ENCODE measurements at places on chromosomes 2 and 18.

GRCh38 chr2:218375212-218375611, 6.9 kb upstream of the SLC11A1 start:
- DNase-seq = no peak

- peak; percentile 60 for DNase-seq
Measured at GRCh38 chr2:27303093-27304025, 4.9 kb downstream of the UCN start.

DNA sequence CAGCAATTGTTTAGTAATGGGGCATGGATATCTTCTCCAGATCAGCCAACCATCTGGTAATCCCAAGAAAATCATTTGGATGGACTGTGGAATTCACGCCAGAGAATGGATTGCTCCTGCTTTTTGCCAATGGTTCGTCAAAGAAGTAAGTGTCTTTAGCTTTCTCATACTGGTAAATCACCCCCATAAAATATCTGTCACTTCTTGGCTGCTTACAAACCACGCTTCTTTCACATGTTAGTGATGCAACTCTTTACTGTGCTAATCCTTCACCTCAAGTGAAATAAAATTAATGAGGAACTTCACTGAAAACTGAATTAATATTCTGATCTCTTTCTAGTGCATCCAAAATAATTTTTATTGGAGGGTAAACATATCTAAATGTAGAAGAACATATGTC, 18.9 kb downstream of the CPO start:
- DNase-seq = no peak

DNA sequence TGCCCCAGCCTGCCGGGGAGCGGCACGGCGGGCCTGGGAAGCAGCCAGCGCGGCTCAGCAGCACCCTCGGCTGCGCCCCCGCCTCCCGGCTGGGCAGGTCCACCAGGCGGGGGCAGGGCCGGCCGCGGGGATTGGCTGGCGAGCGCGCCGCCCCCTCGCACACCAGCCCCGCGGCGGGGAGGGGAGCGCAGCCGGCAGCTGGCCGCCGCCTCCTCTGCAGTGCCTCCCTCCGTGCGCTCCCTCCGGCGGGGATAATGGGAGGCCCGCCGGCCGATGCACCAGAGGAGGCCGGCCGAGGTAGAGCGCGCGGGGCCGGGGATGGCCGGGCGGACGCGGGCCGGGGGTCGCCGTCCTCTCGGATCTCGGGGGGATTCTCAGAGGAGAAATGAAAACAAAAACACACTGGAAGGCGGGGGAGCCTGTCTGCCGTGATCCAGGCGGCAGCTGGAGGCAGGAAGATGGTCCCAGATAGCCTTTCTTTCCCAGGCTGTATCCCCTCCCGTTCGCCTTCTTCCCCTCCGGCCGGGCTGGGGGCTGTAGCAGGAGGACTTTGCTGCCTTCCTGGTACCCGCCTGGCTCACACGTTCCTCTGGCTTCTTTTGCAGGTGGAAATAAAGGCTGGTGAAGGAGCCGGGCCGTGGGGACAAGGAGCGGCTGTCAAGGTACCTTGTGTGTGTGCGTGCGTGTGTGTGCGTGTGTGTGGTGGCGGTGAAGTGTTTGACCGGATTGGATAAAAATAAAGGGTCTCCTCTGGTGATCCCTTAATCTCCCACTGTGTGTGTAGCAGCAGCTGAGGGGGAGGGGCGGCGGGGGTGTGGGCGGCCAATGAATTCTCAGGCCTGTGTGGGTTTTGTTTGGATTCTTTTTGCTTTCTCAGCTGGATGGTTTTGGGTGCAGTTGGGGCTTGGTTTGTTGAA, 18.1 kb downstream of the TET3 start:
- peak; percentile 88 for DNase-seq

DNA sequence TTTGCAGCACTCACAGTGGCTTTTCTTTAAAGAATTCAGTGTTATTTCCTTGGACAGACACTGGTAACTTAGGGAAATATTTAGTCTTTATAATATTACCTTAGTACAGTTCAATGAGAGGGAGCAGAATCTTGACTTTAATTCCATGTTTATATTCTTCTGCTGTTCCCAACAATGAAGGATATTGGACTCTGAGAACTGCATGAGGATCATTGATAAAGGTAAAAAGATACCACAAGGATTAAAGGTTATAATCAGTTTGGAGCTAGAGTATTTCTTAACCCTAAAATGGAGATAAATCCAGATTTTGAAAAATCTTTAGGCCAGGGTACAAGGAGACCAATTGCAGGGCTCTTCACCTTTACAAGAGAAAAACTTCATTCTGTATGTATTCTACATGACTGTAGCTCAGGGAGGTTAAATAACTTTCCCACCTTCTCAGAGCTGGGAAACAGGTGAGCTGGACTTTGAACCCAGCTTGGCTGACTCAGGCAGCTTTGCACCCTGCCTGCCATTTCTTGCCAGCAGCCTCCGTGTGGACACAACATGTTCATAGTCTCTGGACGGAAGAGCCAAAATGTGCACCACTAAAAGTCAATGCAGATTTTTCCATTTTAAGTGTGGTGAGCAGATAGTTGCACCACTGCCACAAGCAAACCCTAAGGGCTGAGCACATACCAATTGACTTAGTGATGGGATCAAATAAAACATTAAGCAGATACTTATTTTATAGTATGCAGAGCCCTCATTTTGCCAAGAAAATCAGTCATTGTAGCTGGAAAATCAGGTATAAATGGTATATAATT, 26.7 kb downstream of the UPP2 start:
- no peak for DNase-seq

DNA sequence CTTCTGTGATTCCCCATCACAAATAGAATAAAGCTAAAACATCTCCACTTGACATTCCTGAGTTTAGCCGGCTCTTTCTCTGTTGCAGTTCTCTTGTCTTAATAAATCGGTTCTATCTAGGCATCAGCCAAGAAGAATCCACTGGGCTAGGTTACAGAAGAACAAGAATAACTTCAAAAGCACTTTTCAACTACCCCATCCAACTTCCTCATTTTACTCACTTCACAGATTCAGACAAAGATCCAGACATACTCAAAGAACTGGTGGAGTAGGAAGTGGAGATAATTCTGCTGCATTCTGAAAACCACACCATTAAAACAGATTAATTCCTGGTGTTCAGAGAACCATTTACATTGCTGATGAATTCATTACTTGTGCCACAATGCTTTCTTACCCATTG, 9.6 kb upstream of the ALPK2 start:
- DNase-seq = no peak

GRCh38 chr2:74867841-74868658, 34.1 kb downstream of the HK2 start:
- no peak for DNase-seq

DNA sequence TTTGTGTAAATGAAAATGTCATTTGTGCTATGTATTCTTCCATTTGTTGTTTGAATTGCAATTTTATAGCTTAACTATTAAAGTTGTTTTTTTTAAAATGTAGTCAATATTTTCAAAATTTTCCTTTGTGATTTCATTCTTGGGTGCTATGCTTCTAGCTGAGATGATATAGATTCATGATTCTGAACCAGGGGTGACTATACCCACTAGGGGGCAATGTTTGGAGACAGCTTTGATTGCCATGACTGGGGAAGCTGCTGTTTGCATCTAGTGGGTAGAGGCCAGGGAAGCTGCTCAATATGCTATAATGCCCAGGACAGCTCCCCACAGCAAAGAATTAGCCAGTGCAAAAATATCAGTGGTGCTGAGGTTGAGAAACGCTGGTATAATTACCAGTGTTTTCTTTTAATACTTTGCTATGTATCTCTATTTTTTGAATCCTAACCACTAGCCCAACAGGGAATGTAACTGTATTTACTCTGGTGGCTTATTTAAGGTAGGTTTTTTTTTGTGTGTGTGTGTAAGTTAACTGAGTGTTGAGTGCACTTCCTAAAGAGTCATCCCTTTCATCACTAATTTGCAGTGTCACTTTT, 99.7 kb downstream of the MEP1B start:
- DNase-seq = peak; percentile 19

- DNase-seq = no peak
Measured at GRCh38 chr2:213001297-213001910, 150.0 kb downstream of the IKZF2 start.

DNA sequence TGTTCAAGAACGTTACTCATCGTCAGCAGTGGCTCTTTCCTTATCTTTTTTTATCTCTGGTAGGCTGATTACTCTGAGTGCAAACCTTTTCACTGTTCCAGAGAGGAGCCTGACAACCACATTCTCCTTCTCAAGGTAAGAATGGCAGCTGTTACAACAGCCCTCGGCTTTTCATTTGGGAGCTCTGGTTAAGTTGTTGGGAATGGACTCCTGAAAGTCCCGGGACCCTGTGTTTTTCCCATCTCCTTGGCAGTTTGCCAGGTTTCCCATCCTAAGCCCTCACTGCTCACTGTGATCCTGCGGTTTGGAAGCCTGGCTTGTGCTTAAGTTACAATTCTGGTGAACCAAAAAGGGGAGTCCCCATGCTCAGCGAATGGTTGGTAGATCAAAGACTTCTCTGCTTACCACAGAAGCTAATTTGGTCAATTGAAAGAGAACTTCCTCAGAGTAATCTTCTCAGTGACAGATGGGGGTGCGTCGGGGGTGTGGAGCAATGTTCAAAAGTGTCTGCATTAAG, 122.3 kb downstream of the LYPD6B start:
- DNase-seq = peak; percentile 13

- no peak for DNase-seq
Measured at GRCh38 chr2:54259413-54260240, 3.6 kb upstream of the TSPYL6 start.

DNA sequence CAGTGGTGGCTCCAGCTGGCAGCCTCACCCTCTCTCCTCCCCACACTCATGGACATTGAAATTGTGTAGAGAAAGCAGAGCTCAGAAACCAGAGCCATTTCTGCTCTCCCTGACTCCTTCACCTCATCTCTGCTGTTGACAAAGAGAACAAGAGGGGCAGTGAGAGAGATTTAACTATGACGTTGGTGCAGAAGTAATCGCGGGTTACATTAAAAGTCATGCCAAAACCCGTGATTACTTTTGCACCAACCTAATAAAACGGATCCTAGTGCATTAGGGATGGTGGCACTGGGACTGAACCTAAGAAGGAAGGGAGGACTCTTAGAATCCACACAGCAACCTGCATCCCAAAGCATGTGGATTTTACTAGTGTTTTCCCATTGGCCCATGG, 113.3 kb upstream of the CDC42EP3 start:
- DNase-seq = no peak

- DNase-seq = no peak
Measured at GRCh38 chr2:172259827-172260226, 157.1 kb upstream of the DLX2 start.

GRCh38 chr2:50746526-50746925, 285.4 kb downstream of the NRXN1 start:
- DNase-seq = no peak

DNA sequence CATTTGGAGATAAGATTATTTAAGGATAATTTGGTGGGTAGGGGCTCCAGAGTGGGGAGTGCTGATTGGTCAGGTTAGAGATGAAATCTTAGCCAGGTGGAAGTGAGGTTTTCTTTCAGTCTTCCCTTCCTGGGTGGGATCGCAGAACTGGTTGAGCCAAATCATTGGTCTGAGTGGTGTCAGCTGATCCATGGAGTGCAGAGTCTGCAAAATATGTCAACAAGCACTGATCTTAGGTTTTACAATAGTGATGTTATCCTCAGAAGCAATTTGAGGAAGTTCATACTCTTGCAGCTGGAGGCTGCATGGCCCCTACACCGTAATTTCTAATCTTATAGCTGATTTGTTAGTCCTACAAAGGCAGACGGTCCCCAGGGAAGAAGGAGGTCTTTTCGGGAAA, 1483.4 kb upstream of the ZEB2 start:
- DNase-seq = no peak

DNA sequence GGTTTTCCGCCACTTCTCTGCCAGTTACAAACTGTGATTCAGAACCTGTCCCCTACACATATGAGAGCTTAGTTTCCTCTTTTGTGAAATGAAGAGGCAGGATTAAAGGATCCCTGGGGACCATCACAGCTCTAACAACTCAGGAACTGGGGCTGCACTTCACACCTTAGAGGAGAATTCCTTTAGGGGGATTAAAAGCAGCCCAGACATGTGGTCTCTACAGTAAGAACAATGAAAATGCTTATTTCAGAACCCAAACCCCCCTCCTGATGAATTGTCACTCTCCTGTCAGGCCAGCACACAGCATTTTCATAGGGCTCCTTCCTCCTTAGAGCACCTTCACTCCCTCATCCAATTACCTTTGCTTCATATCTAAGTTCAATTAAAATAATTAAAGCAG, 101.5 kb upstream of the NEDD4L start:
- no peak for DNase-seq

GRCh38 chr2:28390746-28391563, 1.7 kb upstream of the FOSL2 start:
- no peak for DNase-seq

- no peak for DNase-seq
Measured at GRCh38 chr2:178229927-178230326, 35.6 kb downstream of the OSBPL6 start.

Measured in activated T-cell treated with anti-CD3 and anti-CD28 coated beads, Interleukin-2, amount 50 U/mL, for 72 hours (primary cell).